Activated T-helper 17 cell treated with anti-CD3 and anti-CD28 coated beads, Interleukin-2, amount 50 U/mL, for 72 hours (primary cell): ENCODE measurements at places on chromosomes 2 and 18. TPM values are rescaled to one million over a fixed set of nuclear protein-coding genes. Genes with fewer than 3 reads are reported as not detected.

MPPE1 gene
- total RNA-seq, result 34.4 TPM

GDF7 gene
- 0.02 TPM for total RNA-seq

HTR2B gene
- total RNA-seq, result not detected

SPDYA gene
- total RNA-seq, result 2.1 TPM

LGALSL gene
- total RNA-seq, result 1.4 TPM

NGEF gene
- not detected for total RNA-seq
